ENCODE measurements at places on chromosomes 16 and 17.

DNA sequence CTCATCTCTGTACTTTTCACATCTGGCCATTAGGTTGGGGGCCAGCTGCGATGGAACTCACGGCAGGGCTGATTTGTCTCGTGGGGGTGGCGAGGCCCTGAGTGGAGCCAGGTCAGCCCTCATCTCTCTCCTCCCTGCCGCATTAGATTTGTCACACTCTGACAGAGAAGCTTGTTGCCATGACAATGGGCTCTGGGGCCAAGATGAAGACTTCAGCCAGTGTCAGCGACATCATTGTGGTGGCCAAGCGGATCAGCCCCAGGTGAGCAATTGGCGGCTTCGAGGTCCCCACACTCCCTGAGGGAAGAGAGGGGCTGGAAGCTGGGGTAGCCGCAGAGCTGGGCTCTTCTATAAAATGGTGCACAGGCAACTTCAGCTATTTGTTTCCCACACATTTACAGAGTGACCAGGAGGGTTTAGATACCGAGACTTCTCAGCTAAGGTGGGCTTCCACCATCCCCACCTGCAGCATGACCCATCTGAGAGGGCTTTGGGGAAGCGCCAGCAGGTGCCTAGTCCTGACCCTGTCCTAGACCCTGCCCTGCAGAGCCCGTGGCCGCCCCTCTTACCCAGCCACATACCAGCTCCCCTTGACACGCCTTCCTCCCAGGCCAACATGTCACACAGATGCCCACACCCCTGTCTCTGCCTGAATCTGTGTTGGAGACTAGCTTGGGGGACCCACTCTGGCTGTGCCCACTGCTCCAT lies 8.4 kb downstream of the TMEM98 start:
- H3K27ac ChIP-seq, result no peak overlapping the region
- no peak overlapping the region for H3K4me3 ChIP-seq
- H3K36me3 ChIP-seq, result no peaks in the 10 kb centered on the region
- no peaks in the 10 kb centered on the region for H3K4me1 ChIP-seq
- peaks cover 1% of the 10 kb centered on the region for H3K27me3 ChIP-seq

GRCh38 chr17:68196394-68197090 lies 51.3 kb upstream of the AMZ2 start:
- no peak for DNase-seq
- peaks cover 6% of the 10 kb centered on the region for H3K27me3 ChIP-seq
- H3K4me1 ChIP-seq, result peaks cover 30% of the 10 kb centered on the region
- peak overlapping the region; percentile 56 for H3K4me3 ChIP-seq
- no peak overlapping the region for H3K27ac ChIP-seq

GRCh38 chr16:61002479-61003204 lies 1033.6 kb downstream of the CDH8 start:
- no peaks in the 10 kb centered on the region for H3K4me1 ChIP-seq
- no peak for DNase-seq
- H3K4me3 ChIP-seq, result no peak overlapping the region
- no peaks in the 10 kb centered on the region for H3K27me3 ChIP-seq
- no peaks in the 10 kb centered on the region for H3K36me3 ChIP-seq

DNA sequence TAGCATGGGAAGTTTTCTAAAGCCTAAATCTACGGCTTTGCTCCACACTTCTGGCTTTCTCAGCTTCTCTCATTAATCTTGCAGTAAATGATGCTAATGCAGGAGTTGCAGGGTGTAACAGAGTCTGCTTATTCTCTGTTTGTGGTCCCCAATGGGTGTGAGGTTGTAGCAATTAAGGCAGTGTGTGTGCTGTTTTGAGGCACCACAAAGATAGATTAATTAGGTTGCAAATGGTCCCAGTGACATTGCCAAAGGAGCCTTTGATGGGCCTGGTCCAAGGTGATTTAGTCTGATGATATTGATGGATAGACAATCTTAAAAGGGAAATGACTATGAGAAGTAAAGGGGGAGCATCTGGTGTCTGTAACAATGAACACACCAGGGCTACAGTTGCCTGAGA lies 1313.7 kb upstream of the CDH8 start:
- no peak overlapping the region for H3K27ac ChIP-seq
- no peaks in the 10 kb centered on the region for H3K4me1 ChIP-seq
- H3K4me3 ChIP-seq, result no peak overlapping the region
- DNase-seq, result no peak
- no peaks in the 10 kb centered on the region for H3K36me3 ChIP-seq

DNA sequence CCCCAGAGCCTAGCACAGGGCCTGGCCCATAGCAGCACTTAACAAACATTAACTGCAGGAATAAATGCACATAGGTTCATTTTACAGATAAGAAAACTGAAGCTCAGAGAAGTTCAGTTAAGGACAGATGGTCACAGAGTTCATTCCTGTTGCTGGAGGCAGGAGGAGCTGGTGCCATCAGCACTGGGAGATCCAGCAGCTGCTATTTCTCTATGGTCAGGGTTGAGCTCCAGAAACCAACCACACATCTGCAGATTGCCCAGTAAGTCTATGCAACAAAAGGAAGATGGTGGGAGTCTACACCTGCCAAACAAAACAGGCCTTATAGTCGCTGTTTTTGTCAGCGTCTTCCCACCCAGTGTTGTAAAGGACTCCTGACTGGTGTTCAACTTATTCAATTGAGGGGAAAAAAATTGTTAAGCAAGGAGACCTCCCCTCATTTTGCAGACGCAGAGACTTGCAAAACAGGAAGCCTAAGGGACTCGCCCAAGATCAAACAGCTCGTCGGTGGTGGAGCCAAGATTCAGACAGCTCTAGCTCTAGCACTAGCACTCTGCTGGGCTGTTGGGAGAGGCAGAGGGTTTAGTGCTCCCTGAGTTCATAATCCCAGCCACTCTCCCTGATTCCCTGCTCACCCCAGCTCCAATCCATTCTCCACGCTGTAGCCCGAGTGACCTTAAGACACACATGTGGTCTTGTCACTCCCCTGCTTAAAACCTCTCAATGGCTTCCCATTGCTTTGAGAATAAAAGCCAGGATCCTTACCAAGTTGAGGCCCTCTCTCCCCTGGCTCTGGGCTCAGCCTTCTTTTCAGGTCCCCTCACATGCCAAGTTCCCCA lies 9.0 kb downstream of the NOG start:
- peaks cover 4% of the 10 kb centered on the region for H3K27me3 ChIP-seq
- DNase-seq, result no peak
- H3K27ac ChIP-seq, result no peak overlapping the region
- peak overlapping the region; percentile 32 for H3K4me3 ChIP-seq

- DNase-seq, result no peak
- no peak overlapping the region for H3K27ac ChIP-seq
- H3K4me1 ChIP-seq, result peaks cover 54% of the 10 kb centered on the region
- H3K27me3 ChIP-seq, result no peaks in the 10 kb centered on the region
Observed at GRCh38 chr17:14304773-14305517, 4.1 kb downstream of the HS3ST3B1 start.

DNA sequence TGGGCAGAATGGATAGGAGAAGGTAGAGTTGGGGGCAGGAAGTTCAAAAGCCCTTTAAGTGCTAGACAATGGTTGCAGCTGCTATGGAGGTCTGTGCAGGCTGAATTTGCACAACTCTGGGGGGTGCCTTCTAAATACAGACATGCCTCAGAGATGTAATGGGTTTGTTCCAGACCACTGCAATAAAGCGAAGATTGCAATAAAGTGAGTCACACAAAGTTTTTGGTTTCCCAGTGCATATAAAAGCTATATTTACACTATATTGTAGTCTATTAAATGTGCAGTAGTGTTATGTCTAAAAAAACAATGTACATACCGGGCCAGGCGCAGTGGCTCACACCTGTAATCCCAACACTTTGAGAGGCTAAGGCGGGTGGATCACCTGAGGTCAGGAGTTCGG lies 60.5 kb upstream of the MYOCD start:
- no peak overlapping the region for H3K27ac ChIP-seq
- DNase-seq, result no peak
- no peaks in the 10 kb centered on the region for H3K4me1 ChIP-seq
- H3K27me3 ChIP-seq, result no peaks in the 10 kb centered on the region
- H3K4me3 ChIP-seq, result no peak overlapping the region
- no peaks in the 10 kb centered on the region for H3K36me3 ChIP-seq

DNA sequence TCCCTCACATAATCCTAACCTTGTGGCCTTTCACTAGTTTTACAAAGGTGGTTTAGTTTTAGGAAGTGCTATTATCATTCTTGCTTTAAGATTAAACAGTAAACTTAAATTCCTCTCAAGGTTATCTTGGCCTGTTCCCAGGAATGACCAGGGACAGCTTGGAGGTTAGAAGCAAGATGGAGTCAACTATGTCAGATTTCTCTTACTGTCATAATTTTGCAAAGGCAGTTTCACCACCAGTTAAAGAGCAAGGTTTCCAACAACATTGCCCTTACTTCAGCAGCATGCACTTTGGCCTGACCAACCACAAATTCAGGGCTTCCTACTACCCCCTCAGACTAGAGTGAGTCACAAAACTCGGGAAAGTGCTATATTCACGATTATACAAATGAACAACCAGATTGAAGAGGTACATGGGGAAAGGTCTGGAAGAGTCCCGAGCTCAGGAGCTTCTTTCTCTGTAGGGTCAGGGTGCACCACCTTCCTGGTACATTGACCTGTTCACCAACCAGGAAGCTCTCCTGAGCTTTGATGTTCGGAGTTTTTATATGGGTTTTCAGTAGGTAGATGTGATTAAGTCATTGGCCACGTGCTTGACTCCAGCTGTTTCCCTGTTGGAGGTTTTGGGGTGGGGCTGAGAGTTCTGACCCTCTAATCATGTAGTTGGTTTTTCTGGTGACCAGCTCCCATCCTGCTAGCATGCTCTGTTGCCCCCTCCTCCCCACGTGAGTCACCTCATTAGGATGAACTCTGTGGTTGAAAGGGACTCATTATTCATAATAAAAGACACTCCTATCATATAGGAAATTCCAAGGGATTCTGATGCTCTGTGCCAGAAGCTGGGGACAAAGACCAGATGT lies 19.4 kb downstream of the RHOT1 start:
- no peaks in the 10 kb centered on the region for H3K4me1 ChIP-seq
- no peaks in the 10 kb centered on the region for H3K36me3 ChIP-seq
- no peak for DNase-seq
- H3K4me3 ChIP-seq, result no peak overlapping the region
- H3K27ac ChIP-seq, result no peak overlapping the region

GRCh38 chr17:12979826-12980500 lies 37.9 kb downstream of the ELAC2 start:
- H3K4me3 ChIP-seq, result no peak overlapping the region
- peaks cover 6% of the 10 kb centered on the region for H3K4me1 ChIP-seq
- no peaks in the 10 kb centered on the region for H3K36me3 ChIP-seq
- H3K27ac ChIP-seq, result no peak overlapping the region
- H3K27me3 ChIP-seq, result no peaks in the 10 kb centered on the region

GRCh38 chr16:80447241-80447640 lies 93.6 kb upstream of the DYNLRB2 start:
- H3K4me1 ChIP-seq, result no peaks in the 10 kb centered on the region
- H3K27me3 ChIP-seq, result no peaks in the 10 kb centered on the region
- DNase-seq, result no peak
- H3K36me3 ChIP-seq, result no peaks in the 10 kb centered on the region
- H3K27ac ChIP-seq, result no peak overlapping the region
- no peak overlapping the region for H3K4me3 ChIP-seq

GRCh38 chr17:15431196-15431595 lies 36.2 kb downstream of the CDRT4 start:
- no peaks in the 10 kb centered on the region for H3K36me3 ChIP-seq
- no peak overlapping the region for H3K27ac ChIP-seq
- no peak for DNase-seq
- no peaks in the 10 kb centered on the region for H3K4me1 ChIP-seq
- no peak overlapping the region for H3K4me3 ChIP-seq

GRCh38 chr16:78209951-78210661 lies 110.7 kb downstream of the WWOX start:
- DNase-seq, result no peak
- H3K4me1 ChIP-seq, result no peaks in the 10 kb centered on the region
- no peak overlapping the region for H3K27ac ChIP-seq
- H3K27me3 ChIP-seq, result no peaks in the 10 kb centered on the region
- no peaks in the 10 kb centered on the region for H3K36me3 ChIP-seq
- H3K4me3 ChIP-seq, result no peak overlapping the region

Measured in CD8-positive, alpha-beta memory T cell (primary cell).